ENCODE measurements at places on chromosomes 1 and 21. TPM values are rescaled to one million over a fixed set of nuclear protein-coding genes. Genes with fewer than 3 reads are reported as not detected.

DNA sequence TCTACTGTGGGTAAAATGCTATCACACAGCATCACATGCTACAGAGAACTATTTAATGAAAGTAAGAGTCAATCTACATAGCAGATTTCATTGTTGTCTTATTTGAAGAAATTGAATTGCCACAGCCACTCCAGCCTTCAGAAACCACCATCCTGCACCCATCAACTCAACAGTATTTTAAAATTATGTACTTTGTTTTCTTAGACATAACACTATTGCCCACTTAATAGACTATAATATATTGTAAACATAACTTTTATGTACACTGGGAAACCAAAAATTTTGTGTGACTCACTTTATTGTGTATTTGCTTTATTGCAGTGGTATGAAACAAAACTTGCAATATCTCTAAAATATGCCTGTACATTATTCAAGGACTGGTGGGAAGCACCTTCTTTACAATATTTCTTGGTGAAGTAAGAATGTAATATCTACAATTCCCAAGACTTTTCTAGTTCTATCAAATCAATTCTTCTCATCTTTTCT is 133.0 kb downstream of the DUSP10 start:
- no peak for DNase-seq

GRCh38 chr1:182633657-182634281 is 29.6 kb upstream of the RGS16 start:
- DNase-seq, result no peak

GRCh38 chr1:246761396-246761795 is 37.2 kb downstream of the SCCPDH start:
- no peak for DNase-seq

- DNase-seq, result no peak
Observed at GRCh38 chr1:15124362-15125100, 29.0 kb upstream of the TMEM51 start.

DNA sequence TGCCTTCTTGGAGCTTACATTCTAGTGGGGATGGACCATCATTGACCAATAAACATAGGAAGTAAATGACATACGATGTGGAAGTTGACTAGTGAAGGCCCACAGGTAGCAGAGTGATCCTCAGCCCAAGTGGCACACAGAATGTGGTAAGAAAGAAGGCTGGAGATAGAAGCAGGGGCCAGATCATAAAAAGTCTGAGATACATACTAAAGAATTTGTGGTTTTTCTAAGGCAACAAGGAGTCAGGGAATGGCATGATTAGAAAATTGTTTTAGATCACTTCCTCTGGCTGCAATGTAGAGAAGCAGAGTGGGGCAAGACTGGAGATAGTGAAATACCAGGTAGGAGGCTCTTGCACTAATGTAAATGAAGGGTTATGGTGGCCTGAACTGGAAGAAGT is 154.0 kb downstream of the VPS13D start:
- DNase-seq, result no peak

Gene FYB2
- total RNA-seq, result not detected

DNA sequence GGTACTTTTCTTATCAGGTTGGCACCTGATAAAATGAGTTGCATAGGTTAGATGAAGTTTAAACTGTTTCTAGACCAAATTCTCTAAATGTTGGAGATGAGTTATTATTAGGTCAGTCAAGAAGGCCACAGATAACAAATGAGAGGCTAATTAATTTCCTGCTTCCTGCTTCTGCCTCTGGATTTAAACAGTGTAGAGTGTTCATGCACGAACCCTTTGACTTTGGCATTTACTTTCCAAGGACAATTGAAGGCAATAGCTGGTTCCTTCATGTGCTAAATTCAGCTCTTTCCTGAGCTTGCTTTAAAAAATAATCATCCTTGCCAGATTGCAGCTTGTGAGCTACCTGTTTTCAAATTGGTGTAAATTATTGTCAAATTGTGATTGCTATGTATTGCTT is 80.6 kb downstream of the RASAL2 start:
- no peak for DNase-seq

Gene ADAM15
- total RNA-seq, result 142 TPM

Gene ZNF593OS
- not detected for total RNA-seq

DNA sequence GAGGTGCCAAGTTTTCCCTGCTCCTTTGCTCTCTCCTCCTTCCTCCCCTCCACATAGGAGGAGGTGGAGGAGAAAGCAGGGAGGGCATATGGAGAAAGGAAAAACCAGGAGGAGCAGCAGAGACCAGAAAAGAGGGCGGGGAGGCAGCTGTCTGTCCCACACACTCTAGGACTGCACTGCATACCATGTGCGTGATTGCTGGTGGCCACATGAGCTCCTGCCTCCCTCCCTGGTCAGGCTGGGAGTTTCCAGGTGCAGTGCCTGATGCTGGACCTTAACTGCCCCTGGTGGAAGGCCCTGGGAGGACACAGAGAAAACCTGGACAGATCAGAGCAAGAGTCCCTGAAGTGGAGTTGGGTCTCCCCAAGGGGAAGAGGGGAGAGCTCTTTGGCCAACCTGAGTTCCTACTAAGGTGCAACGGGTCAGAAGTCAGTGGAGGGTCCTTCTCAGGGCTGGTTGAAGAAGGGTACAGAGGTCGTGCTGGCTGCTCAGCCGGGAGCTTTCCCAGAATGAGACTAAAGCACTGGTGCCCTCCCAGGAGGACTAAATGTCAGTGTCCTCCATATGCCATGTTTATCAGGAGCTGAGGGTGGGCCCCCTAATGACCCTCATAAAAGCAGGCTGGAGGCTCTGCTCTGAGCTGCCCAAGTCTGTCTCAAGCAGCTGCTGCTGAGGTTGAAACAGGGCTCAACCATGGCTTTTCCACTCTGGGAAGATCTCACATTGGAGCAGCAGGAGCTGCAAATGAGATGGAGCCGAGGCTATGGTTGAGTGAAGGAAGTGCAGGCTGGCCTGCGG is 3.5 kb upstream of the LGR6 start:
- no peak for DNase-seq

Gene ABCA4
- total RNA-seq, result 1.7 TPM

GRCh38 chr1:160148121-160148520 is 3.3 kb upstream of the ATP1A4 start:
- DNase-seq, result no peak

DNA sequence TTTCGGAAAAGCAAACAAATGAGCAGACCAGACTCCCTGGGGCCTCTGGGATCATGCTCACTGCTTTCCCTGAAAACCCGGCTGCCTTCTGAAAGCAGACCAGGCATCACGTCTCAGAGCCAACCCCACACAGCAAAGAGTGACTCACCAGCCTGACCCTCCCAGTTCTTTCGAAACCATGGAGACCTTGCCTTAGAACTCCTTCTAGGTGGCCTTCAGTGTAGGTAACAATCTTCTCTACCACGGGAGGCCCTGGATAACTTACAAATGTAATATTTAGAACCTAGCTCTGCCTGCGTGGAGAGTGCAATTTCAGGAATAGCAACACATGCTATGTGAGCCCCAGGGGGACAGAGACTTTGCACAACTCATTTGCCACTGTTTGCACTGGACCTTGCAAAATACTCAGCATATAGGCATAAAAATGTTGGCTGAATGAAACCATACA is 105.2 kb downstream of the SUSD4 start:
- DNase-seq, result peak; percentile 89

- no peak for DNase-seq
Observed at GRCh38 chr1:159821171-159821867, 5.4 kb upstream of the SLAMF8 start.

Gene FMOD
- total RNA-seq, result 34.7 TPM

DNA sequence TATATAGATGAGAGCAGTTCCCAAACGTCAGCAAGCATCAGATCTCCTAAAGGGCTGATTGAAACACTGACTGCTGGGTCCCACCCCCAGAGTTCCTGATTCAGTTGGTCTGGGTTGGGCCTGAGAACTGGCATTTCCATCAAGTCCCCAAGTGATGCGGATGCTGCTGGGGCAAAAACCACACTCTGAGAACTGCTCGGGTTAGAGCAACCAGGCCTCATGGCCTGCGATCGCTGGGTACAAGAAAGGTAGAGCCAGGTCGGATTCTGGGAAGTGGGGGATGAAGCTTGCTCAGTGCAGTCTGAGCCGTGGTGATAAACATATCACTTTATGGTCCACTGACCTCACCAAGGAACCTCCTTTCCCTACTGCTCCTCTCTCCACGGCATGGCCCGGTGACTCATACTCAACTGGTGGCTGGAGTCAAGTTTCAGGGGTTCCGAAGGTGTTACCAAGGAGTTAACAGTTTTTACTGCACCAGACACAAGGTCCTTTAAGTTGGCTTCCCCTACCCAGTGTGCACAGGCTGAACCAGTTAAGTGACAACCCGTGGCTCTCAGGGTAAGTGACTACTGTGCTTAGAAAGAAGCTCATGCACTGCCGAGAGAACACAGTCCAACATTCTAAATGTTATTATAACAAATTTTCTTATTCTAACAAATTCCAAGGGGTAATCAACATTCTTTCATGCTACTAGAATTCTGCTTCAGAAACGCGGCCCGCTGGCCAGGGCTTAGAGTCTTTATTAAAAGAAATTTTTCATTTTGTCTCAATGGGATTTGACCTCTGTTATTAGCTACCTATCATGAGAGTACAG is 153.5 kb downstream of the TGFBR3 start:
- DNase-seq, result no peak

Gene SLC16A4
- total RNA-seq, result 8.8 TPM

DNA sequence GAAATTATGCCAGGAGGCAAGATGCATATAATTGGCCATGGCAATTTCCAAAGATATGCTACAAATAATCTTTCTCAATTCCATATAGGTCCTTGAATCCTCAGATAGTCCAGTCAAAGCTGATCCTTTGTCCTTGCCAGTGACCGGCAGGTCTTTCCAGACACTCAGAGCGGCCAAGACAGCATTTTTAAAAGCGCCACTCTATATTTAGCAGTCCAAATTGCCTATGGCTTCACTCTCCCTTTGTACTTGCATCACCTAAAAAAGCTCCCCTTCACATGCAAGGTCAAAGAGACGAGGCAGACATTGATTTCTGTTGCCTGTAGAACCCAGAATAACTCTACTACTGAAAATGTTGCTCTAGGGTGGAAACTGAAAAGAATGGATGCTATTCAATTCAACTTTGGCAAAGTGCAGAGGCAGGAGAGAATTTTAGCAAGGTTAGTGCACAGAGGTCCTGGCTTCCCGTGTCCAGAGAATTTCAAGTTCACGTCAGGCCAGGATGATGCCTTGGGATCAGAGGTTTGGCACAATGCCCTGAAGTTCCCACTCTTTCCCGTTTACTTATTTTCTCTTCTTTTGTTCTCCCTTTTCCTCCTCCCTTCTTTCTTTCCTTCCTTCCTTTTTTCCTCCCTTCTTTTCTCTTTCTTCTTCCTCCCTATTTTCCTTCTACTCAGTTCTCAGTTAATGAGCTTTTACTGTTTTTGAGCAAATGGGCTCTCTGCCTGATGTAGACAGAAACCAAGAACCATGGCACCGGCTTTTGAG is 108.5 kb downstream of the KCNK1 start:
- peak; percentile 53 for DNase-seq

DNA sequence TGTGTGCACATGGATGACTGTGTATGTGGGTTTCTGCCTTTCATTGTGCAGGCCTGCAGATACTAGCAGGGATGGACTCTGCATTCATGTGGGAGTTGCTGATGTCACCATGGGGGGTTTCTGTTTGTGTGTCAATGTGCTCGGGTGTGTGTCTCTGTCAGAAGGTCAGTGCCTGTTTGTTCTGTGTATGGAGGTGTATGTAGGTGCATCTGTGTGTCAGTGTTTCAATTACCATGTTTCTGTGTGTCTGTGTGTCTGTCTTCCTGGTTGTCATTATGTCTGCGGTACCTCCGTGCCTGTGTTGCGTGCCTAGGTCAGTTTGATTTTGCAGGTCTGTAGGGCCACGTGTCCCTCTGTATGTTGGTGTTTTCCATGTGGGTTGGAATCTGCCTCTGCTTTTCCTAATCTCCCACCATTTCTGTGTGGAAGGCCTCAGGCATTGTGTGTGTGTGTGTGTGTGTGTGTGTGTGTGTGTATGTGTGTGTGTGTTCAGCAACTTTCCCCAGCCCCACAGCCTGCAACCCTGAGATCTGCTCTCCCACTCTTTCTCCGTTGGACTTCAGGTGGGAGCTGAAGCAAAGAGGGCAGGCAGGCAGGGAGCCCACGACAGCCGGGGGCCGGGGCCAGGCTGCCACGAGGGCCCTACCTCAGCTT is 36.7 kb upstream of the WASF2 start:
- no peak for DNase-seq

DNA sequence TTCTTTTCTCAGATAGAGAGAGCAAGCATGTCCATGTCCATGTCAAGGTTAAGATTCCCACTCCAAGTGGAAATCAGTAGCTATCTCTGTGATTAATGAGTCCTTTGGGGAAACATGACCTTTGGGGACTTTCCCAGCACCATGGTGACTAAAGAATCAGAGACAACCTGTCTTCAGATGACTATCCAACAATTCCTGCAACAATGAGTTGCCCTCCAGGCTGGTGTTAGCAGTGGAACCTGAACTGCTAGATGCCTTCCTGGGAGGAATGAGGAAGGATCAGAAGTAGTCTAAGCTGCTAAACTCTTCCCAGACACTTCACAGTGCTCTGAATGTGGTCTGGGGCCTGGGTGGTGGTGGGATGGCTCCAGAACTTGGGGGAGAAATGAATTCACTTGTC is 6.5 kb downstream of the S100A9 start:
- DNase-seq, result no peak

- DNase-seq, result no peak
Observed at GRCh38 chr1:20081353-20081810, 11.4 kb downstream of the PLA2G5 start.

- DNase-seq, result no peak
Observed at GRCh38 chr1:85962457-85962856, 194.1 kb downstream of the COL24A1 start.

Gene FCRL5
- 0.50 TPM for total RNA-seq

Gene PPM1J
- total RNA-seq, result 1.5 TPM

Gene KCNQ4
- 9.3 TPM for total RNA-seq

Gene TEDDM1
- total RNA-seq, result not detected

- no peak for DNase-seq
Observed at GRCh38 chr21:45013260-45013841, 61.0 kb upstream of the ADARB1 start.

GRCh38 chr1:9807541-9807940 is 16.2 kb downstream of the CLSTN1 start:
- DNase-seq, result no peak

Gene OR6K3
- not detected for total RNA-seq

Measured in esophagus muscularis mucosa (tissue), 4 donors.